ENCODE measurements at places on chromosomes 4 and X. TPM values are rescaled to one million over a fixed set of nuclear protein-coding genes. Genes with fewer than 3 reads are reported as not detected.

DNA sequence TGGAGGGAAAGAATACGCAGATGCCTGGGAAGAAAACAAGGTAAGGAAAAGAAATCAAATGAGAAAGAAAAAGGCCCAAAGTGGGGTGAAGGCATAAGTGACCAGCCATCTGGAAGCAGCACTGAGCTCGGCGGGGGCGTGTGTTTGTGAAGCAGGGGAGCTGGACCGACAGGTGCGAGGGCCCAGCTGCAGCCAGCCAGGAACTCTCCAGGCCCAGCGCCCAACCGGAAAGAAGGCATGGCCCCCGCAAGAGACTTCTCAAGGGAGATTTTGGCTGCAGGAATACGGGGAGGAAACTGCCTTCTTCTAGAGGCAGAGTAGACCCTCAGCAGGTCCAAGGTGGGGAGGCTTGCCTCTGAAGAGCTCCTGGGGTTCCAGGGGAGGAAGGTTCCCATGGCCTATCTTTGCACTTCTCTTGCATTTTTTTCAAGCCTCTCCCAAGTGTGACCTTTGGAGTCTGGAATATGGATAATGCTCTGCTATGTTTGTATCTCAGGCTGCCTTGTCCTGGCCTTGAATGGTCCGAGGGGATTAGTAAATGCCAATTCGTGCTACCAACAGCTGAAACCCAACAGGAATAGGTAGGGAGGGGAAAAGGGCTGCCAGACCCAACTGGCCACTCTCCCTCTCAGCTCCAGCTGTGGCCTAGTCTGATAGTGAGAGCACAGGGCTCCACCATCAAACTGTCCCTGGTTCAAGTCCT, 10.8 kb upstream of the CITED1 start:
- no peak for DNase-seq

GRCh38 chrX:136827026-136827425, 46.3 kb upstream of the ARHGEF6 start:
- no peak for DNase-seq

DNA sequence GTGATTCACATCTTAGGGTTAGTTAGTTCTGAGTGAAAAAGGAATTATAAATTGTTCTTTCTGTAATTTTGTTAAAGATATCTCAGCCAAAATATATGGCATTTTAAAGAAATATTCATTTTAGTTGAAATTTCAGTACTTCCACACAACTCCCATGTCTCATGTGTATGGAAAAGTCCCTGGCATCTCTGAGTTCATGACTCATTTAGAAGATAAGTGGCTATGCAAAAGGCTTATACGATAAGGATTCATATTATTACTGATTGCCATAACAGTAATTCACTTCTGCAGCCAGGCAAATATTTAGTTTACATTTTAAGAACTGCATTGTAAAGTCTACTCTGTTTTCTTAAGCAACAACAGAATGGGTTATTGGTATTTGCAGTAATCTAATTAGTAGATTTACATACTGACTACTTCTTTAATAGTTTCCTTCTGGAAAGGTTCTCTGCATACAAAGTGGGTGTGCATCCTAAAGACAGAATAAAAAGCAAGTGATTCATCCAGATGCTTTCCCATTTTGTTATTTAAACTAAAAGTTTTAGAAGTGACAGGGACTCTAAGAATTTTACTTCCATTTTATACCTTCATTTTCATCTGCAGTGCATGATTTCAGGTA, 682.4 kb upstream of the PABPC4L start:
- no peak for DNase-seq

The TRPC5OS gene
- total RNA-seq = not detected

DNA sequence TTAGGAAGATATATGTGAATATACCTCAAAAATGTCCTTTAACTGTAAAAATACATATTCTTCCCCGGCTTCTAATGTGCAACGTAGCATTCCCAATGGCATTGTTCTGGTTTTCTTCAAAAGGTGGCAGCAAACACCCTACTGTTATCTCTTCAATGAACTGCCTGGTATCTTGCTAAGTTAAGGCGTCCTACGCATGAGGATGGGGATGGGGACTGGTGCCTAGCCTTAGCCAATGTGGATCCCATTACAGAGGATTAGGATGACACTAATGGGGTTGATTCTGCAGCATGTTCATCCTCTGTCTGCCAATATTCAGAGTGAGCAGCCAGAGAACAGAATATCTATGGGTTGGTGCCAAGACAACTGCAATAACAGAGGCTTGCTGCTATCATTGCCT, 334.9 kb upstream of the ADGRL3 start:
- no peak for DNase-seq

GRCh38 chrX:16903274-16904022, 33.3 kb upstream of the RBBP7 start:
- no peak for DNase-seq

The ARMCX4 gene
- total RNA-seq = 13.1 TPM

The CT45A5 gene
- total RNA-seq = 1.2 TPM
